ENCODE measurements at places on chromosomes 6 and 20.

DNA sequence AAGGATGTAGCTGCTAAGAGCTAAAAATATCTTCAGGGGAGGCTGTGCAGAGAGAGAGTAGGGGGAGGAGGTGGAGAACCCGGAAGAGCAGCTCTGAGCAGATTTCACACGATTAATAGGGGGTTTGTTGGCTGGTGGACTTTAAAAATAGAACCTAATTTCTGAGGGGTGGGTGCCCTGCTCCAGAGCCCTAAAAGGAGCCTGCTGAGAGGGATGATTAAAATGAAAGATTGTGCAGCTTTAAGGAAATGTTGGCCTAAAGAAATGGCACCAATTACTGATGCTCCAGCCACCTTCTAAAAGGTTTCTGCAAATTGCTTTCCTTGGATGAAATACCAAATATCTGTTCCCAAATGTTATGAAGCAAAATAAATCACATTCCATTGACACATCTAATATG, 202.8 kb upstream of the BTBD3 start:
- no peak for DNase-seq

DNA sequence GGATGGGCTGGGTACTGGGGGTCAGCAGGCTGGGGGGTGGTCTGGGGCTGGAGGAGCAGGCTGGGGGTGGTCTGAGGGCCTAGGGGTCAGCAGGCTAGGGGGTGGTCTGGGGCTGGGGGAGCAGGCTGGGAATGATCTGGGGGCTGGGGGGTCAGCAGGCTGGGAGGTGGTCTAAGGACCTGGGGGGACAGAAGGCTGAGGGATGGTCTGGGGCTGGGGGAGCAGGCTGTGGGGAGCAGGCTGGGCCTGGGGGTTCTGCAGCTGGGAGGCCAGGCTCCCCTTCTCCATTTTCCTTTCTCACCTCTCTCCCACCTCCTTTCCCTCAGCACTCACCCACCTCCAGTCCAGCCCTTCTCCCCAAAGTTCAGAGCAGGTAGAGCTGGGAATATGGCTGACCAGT, 114.2 kb downstream of the PSMB1 start:
- no peak for DNase-seq

GRCh38 chr20:43994486-43995100, 79.9 kb downstream of the TOX2 start:
- DNase-seq: no peak

GRCh38 chr6:140040396-140040795, 665.9 kb upstream of the CITED2 start:
- peak; percentile 3 for DNase-seq

DNA sequence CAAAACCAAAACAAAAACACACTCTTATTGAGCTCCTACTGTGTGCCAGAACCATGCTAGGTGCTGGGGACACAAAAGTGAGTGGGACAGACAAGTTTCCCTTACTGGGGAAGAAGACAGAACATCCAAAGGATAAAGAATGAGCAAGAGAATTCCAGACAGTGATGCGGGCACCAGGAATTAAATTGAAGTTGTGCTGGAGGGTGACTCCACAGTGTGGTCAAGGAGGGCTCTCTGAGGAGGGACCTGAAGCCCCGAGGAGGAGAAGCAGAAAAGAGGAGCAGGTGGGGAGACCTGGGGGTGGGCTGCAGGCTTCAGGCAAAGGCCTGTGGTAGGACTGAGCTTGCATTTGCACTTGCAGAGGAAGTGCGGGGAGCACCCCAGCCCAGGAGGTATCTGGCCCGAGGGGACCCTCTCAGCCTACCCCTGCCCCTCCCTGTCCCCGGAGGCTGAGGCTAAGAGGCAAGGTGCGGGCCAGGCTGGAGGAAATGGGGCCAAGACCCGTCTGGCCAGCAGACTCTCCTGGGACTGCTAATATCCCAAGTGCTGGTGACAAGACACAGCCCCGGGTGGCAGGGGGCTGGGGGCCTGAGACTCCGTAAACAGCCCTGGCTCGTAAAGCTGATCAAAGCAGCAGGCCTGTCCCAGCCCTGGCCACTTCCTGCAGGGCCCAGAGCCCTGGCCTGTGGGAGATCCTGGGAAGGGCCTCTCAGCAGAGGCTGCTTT, 57.1 kb downstream of the SNAI1 start:
- no peak for DNase-seq

GRCh38 chr6:155188707-155189496, 74.9 kb upstream of the CLDN20 start:
- DNase-seq: peak; percentile 2

GRCh38 chr6:44539701-44540355, 152.3 kb downstream of the CDC5L start:
- no peak for DNase-seq

GRCh38 chr20:62887152-62887859, 25.7 kb upstream of the TCFL5 start:
- DNase-seq: peak; percentile 4

- no peak for DNase-seq
Observed at GRCh38 chr6:79586548-79586947, 44.6 kb upstream of the SH3BGRL2 start.

- DNase-seq: peak; percentile 75
Observed at GRCh38 chr6:56486681-56487080, 156.0 kb downstream of the DST start.

GRCh38 chr20:51029963-51030920, 7.3 kb upstream of the KCNG1 start:
- DNase-seq: no peak

Measured in kidney glomerular epithelial cell (primary cell).